ENCODE measurements at places on chromosomes 16 and 17. TPM values are rescaled to one million over a fixed set of nuclear protein-coding genes. Genes with fewer than 3 reads are reported as not detected.

GRCh38 chr17:80000981-80001775 is 34.5 kb downstream of the TBC1D16 start:
- no peak for DNase-seq

GRCh38 chr16:49969091-49970030 is 55.7 kb upstream of the CNEP1R1 start:
- DNase-seq, result no peak

GRCh38 chr17:17698371-17698770 is 17.1 kb downstream of the RAI1 start:
- no peak for DNase-seq

GRCh38 chr17:3956327-3956957 is 7.8 kb downstream of the ATP2A3 start:
- DNase-seq, result no peak

GRCh38 chr16:59328961-59329360 is 594.8 kb upstream of the GOT2 start:
- DNase-seq, result no peak

- no peak for DNase-seq
These were observed 6.2 kb upstream of the SPATA2L start for GRCh38 chr16:89707695-89708094.

DNA sequence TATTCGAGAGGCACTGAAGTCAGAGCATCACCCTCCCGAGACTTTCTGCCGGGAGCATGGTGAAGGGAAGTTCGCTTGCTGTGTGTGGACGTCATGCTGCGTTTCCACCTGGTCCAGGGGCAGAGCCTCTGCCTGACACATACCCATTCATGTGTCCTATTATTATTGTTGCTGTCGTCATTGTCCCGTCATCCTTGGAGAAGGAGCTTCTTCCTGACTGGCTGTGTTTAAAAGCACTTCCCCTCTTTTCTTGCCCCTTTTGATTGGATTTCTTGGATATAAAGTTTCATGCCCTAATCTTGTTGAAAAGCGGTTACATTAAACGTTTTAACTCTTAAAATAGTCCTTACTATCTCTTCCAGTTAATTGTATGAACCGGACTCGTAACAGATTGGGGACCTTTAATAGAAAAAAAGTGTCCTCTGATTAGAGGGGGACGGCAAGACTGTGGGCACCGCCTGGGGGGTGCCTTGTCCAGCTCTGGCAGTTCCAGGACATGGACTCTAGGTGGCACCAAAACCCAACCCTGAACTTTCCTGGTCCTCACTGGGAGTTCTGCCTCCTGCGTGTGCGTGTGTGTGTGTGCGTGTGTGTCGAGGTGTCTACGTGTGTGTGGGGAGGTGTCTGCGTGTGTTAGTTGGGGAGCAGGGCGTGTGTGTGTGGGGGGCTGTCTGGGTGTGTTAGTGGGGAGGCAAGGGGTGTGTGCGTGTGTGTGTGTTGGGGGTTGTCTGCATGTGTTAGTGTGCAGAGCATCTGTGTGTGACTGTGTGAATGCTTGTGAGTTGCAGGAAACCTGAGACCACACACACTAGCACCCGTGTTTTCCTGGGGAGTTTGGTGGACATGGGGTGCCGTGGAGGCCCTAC is 133.3 kb upstream of the CIBAR2 start:
- peak; percentile 64 for DNase-seq

DNA sequence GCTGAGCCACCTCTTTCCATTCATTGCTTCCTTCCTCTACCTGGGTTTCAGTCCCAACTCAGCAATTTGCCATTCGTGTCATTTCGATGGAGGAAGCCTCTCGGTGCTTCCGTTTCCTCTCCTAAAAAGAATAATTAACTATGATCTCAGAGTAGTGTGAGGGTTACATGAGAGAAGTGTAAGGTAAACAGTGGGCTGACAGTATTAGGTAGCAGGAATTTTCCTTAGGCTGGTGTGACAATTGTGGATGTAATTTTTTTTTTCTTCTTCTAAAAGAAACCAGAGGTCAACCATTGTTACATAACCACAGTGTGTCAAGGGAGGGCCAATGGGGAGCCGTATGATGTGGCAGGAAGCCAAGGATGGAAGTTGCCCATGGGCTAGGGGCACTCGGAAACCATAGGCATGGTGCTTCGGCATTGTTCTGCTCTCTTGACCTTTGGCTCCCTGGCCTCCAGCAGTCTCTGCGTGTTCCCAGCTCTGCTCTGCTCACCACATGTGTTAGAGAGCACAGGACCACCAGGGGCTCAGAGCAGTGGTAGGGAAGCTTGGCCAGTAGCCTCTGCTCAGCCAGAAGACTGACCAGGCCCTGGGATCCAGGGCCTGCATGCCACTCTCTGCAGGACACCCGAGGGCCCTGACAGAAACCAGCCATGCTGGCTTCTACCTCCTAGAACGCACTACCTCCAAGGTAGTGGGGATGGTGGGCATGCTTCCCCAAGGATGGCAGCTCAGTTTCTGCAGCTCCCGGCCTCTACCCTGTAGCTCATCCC is 2.0 kb upstream of the TOP2A start:
- DNase-seq, result no peak

GRCh38 chr17:75771334-75772281 is 6.6 kb upstream of the GALK1 start:
- DNase-seq, result no peak

DNA sequence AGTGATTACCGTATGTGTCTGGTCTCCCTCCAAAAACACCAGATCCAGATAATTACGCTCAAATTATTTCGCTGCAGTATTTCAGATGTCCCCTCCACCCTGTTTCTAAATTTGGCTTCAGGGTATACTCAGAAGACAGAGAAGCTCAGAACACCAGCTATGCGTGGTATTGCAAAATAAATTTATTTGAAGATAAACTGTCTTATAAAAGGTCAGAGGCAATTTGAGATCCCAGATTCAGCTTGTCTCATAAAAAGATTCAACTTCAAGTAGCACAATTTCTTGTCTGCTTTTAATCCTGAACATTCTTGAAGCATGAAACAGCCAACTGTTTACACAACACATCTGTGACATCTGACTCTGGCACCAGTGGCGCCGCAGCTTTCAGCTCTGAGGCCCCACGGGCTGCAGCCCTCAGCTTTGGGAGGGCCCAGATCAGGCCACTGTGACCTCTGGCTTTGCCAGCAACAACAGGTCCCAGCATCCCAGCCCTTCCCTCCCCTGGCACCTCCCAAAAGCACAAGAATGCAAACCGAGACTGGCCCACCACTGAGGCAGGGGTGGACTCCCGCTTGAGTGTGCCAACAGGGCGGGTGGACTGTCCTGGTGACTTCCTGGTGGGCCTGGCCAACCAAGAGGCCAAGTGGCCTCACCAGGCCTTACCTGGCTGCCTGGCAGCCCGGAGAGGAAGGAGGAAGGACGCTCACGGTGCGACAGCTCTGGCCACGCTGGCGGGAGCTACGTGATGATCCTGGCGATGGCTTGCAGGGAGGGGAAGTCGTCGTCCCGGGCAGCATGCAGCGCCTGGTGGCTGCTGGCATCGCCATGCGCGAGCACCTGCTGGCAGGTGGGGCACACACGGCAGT is 8.0 kb downstream of the SYNGR3 start:
- no peak for DNase-seq

GRCh38 chr17:13182450-13182849 is 164.6 kb upstream of the ELAC2 start:
- no peak for DNase-seq

GRCh38 chr16:88894681-88895300 is 28.3 kb upstream of the PABPN1L start:
- DNase-seq, result no peak

DNA sequence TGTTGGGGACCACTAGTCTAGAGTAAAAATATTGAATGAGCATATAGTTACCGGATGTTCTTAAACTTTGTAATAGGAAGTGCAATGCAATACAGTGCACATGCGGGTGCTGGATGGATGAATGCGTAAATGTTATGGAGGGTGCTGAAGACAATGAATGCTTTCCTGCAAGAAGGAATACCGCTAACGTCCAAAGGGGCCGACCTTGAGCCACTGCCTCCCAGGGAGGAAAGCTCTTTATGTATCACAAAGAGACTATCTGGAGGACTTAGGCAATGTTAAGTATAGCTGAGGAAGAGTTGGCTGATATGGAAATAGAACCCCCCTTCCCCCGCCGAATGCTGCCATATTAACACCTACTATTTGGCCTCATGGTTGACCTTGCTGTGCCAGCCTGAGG is 27.5 kb upstream of the SHCBP1 start:
- DNase-seq, result no peak

TRIM72 gene
- total RNA-seq, result not detected

DNA sequence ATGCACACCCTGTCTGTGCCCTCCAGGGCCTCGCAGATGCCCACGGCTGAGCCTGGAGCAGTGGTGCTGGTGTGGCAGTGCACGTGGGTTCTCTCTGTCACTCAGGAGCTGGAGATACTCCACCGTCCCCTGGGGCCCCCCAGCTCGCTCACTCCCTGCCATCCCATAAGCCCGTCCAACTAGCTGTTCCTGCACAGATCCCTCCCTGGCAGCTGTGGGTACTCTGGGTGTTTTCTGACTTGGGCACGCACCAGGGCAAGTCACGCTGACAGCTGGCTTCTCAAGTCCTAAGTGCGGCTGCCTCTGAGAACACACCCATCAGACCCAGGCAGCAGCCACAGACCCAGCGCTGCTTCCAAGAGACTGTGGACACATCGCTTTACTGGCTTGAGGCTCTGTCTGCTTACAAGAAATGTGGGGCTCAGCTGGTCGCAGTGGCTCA is 25.4 kb upstream of the ITGB4 start:
- DNase-seq, result no peak

CCL7 gene
- total RNA-seq, result not detected

GRCh38 chr16:67736858-67737257 is 17.7 kb upstream of the GFOD2 start:
- DNase-seq, result no peak

DNA sequence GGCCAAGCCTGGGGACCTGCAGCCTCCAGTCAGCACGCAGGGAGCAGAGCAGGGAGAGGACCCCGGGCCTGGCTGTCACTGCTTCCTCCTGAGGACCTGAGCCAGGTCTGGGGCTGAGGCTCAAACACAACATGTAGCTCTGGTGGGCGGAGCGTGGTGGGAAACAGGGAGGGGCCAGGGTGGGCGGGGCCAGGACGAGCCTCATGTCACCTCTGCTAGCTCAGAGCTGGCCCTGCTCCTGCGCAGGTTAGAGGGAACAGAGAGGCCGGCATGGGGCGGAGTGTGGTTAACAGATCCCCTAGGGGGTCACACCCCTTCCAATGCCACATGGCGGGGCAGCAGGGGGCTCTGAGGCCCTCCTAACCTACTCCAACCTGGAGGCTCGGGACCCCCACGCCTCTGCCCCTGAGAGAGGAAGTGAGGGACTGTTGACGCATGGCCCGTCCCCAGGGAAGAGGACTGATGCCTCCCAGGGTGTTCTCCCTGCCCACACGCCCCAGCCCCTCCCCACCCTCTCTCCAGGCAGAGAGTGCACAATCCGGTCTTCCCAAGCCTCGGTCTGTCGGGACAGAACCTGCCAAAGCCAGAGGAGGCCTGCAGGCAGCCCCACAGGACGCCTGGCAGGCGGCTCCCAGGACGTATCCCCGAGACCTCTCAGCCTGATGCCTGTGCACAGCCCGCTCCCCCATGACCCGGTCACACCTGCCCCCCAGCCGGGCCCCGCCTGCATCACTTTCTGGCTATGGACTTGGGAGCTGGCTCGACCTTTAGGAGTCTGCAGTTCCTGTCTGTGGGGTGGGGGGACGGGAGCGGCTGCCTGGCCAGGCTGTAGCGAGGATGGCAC is 15.2 kb downstream of the PIEZO1 start:
- peak; percentile 67 for DNase-seq

DNA sequence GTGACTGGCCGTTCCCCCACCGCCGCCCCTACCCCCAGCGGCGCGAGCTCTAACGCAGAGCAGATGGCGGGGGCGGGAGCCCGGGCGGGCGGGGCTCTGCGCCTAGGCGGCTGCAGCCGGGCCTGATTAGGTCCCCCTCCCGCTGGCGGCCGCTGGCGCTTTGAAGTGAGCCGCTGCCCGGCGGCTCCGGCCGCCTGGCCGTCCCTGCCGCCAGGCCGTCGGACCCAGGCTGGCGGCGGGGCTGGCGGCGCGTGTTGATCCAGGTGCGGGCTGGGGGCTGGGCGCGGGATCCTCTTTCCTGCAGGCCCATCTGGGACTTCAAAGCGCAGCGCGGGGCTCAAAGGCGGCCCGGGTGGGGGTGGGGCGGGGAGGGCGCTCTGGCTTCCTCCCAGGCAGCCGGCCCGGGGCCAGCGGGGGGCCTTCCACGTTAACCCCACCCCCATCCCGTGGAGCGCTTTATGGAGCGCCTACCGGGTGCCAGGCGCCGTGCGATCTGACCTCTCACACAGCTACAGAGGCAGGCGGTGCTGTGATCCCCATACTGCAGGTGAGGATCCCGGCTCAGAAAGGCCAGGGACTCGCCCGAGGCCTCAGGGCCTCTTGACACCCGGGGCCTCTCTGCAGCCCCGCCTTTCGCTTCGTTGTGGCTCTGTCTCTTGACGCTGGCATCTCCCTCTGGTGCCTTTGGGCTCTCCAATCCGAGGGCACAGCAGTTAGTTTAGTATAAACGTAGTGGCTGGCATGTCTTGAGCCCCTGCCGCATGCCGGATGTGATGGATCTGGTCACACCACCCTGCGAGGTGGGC is 80.0 kb upstream of the NKD1 start:
- no peak for DNase-seq

OMG gene
- not detected for total RNA-seq

DNA sequence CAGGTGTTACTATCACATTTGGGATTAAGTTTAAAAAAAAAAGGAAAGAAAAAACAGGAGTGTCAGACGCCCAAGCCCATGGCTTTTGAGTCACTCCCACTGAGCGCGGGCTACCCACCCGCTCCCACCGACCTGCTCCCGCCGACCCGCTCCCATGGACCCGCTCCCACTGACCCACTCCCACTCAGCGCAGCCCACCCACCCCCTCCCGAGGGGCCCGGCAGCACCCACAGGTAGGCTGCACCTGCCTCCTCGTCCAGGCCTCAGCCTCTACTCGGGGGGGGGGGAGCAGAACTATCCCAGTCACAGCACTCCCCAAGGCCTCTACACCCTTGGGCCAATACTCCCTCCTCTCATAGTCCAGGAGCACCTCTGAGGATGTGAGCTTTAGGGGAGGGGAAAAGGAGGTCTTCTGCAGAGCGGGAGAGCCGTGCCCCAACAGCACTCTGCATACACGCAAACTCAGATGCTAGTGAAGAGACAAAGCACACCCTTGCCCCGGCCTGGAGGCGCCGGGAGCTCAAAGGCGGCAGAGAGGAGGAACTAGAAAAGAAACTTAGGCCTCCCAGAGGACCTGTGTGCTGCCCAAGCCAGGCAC is 2.9 kb downstream of the CLUH start:
- DNase-seq, result no peak

DNA sequence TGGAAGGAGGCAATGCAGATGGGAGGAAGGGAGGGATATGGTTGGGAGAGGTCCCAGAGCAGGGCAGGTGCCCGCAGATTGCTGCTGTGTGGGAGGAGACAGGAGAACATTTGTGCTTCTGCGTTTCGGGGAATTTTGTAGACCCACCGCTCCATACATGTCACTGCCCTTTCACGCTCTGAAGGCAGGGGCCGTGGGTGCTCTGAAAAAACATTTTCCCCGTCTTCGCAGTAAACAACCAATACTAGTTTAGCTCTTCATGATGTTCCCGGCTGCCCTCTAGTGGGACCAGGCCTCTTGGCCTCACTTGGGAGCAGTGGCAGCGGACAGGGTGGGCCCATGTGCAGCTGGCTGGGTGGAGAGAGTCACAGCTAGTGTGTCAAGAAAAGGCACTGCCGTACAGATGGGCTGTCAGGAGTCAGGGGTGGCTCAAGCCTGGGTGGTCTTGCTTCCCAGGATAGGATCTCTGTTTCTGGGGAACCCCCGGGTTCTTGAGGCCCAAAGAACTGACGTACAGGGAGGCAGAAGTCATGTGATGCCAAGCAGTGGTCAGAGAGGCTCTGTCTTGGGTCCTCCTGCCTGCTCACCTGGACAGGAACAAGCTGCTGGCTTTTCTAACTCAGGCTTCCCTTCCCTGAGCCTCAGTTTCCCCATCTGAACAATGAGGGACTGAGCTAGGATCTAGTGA is 46.5 kb upstream of the CPNE2 start:
- DNase-seq, result peak; percentile 71

CHMP6 gene
- total RNA-seq, result 26.2 TPM

Data from ureter (tissue), 1 donor.